ENCODE measurements at places on chromosomes 5 and 9.
A peak's percentile ranks its signal among the peaks of the same experiment; 100 is the strongest.

DNA sequence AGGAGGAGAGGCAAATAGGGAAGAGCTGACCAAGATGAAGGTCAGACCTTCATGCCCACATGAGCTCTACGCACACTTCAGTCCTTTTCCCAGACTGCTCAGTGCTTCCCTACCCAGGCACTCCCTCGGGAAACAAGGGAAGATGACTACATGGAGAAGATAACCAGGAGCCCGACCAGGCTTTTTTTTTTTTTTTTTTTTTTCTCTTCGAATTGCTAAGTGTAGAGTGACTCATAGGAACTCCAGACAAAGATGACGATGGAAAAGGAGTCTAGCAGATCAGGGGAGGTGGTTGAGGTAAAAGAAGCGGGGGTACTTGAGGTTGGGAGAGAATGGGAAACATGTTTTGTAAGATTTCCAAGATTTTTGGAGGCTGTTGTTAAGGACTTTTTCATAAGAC is 526.1 kb downstream of the BNC2 start:
- DNase-seq, result no peak

- DNase-seq, result no peak
These were observed 38.4 kb upstream of the SHB start for GRCh38 chr9:38107405-38107804.

DNA sequence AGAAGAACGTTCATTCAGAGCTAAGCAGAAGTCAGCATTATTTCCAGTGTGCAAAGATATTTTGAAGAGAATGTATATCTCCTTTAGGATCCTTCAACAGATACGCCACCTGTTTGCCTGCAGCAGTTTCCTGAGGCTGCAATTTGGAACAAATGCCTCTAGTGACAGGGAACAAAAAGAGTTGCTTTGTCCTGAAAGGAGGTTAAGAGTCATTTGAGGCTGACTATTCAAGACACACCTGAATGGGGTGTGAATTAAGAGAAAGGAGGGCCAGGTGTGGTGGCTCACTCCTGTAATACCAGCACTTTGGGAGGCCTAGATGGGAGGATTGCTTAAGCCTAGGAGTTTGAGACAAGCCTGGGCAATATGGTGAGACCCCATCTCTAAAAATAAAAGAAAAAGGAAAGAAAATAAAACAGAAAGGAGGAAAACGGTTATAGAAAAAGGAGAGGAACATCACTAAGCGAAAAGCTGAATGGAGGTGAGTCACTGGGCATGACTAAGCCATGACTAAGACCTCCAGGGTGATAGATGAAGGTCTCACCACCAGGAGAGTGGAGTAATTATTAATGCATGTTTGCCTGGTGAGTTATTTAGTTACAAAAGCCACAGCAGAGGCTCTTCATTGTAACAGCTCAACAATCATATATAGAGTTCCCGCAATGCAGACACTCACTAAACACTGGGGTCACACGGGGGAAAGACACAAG is 255.2 kb upstream of the TNC start:
- no peak for DNase-seq

DNA sequence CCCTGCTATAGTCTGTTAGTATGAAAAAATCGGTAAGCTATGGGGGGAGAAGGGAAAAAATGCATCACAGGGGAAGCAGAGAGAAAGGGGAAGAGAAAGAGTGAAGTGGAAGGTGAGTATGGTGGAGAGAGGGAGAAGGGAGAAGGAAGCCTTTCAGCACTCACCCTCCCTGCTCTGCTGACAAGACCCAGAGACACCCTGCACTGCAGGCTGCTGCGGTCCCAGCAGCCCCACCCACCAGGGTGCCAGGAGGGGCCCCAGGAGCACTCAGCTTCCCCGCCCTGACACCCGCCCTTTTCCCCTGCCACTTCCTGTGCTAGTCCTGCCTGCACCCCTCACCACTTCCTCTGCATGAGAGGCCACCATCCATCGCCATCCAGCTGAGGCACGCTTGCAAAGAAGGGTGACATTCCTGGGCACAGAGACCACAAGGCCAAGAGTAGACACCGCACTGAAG is 12.7 kb downstream of the STK10 start:
- peak; percentile 89 for DNase-seq

GRCh38 chr9:83384214-83384613 is 154.0 kb downstream of the FRMD3 start:
- DNase-seq, result no peak

GRCh38 chr5:155148694-155149093 is 135.1 kb downstream of the KIF4B start:
- no peak for DNase-seq

GRCh38 chr9:101409079-101409477 is 10.4 kb downstream of the ZNF189 start:
- no peak for DNase-seq

DNA sequence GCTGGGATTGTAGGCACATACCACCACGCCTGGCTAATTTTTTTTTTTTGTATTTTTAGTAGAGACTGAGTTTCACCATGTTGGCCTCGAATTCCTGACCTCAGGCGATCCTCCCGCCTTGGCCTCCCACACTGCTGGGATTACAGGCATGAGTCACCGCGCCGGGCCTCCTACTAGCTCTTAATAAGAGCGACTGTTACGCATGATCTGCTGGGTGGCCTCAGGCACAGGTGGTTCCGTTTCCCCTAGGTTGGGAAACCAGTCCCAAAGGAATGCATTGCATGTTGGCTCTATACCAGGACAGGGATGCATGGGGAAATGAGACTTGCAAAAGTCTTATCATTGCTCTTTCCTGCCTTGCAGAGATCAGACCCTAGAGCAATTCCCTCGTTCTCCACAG is 184.7 kb upstream of the PPP1R26 start:
- no peak for DNase-seq

DNA sequence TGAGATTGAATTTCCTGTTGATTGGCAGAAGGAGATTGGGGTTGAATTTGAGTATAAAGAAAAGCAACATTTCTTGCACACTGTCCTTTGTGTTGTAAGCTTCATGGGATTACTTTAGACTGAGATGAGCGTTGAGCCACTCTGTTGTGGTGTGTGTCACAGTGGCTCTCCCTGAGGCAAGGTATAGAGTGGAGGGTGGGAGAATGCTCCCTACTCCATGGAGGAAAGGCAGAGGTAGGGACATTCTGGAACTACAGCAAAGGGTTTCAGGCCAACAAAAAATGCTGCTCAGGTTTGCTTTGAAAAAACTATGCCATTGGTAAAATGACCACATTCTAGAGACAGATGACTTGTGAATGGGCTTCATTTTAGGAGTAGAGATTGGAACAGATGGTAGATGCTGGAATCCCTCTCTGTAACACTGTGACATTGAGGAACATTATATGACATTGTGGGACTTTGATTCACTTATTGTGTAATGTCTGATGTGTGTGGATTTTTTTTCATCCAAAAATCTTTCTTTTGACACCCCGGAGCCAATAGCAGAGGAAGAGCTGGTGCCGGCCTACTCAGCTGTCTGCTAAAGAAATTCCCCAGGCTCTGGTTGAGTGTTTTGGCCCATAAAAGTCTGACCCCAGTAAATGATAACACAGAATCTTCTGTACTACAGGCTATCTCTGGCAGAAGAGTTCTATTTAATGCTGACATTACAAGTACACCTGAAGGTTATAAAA is 6.2 kb upstream of the CEP120 start:
- no peak for DNase-seq

GRCh38 chr9:135766251-135766650 is 64.3 kb downstream of the KCNT1 start:
- no peak for DNase-seq

- peak; percentile 66 for DNase-seq
These were observed 300.7 kb downstream of the MLLT3 start for GRCh38 chr9:20321423-20322082.

DNA sequence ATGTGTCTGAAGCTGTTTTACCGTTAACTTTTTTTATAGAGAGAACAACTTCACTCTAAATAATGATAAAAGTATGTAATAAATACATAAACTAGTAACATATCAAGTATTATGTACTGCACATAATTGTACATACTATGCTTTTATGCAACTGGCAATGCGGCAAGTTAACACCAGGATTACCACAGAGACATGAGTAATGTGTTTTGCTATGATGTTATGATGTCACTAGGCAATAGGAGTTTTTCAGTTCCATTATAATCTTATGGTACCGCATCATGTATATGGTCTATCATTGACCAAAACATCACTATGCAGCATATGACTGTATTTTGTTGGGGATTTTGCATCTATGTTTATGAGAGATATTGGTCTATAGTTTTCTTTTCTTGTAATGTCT is 326.4 kb upstream of the TARS1 start:
- no peak for DNase-seq

- no peak for DNase-seq
These were observed 85.8 kb upstream of the IL6ST start for GRCh38 chr5:56080375-56081052.

- DNase-seq, result no peak
These were observed 201.2 kb upstream of the MPDZ start for GRCh38 chr9:13480693-13481092.

Measured in CD4-positive, alpha-beta T cell treated with Interleukin-1 beta for 1 hour (primary cell).